ENCODE measurements at places on chromosomes 5 and 9.

- no peak for DNase-seq
These were observed 7.8 kb upstream of the DELE1 start for GRCh38 chr5:141915881-141916336.

DNA sequence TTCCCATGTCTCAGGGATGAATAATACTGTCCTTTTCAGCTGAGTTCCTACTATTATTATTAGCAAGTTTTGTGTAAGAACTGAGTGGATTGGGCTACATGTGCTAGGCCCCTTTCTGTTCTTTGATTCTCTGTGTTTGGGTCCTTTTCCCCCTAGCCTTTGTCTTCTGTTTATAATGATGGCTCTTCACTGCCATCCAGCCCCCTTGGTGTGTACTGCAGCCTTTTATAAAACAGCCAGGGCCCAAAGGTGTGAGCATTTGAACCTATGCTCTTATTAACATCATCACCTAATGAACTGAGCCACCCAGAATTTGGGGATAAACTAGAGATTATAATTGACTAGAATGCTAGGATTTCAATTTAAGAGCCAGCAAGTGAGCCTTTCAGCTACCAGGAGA is 52.6 kb downstream of the PLAC8L1 start:
- peak; percentile 16 for DNase-seq

DNA sequence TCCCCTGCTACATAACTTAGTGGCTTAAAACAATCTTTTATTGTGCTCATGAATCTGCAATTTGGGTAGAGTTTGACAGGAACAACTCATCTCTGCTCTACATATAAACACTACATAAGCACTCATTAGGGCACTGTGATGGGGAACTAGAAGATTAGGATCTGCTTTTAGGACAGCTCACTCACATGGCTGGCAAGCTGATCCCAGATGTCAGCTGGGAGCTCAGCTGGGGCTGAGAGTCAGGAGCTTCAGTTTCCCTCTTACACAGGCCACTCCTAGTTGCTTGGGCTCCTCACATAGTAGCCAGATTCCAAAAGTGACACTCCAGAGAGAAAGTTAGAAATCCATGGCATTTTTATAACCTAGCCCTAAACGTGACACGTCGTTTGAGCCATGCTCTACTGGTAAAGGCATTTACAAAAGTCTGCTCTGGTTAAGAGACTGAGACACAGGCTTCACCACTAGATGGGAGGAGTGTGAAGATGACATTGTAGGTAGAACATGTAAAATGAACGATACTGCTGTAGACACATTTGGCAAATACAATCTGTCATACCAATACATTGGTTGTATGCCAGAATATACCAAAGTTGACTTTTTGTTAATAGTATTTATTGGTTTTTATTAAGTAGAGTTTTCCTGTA is 23.6 kb downstream of the SCAI start:
- no peak for DNase-seq

- DNase-seq, result peak; percentile 70
These were observed at the start of gene GALNT10 for GRCh38 chr5:154190595-154191304. TSS of gene GALNT10 (plus strand) at chr5:154190733. CDS start at chr5:154190867, 134 bp downstream.

GRCh38 chr9:124306098-124306735 is 48.5 kb downstream of the NEK6 start:
- DNase-seq, result peak; percentile 67

GRCh38 chr9:1157836-1158235 is 107.7 kb downstream of the DMRT2 start:
- no peak for DNase-seq

GRCh38 chr9:116115761-116116353 is 37.7 kb upstream of the PAPPA start:
- DNase-seq, result no peak

- no peak for DNase-seq
These were observed 1.2 kb downstream of the TIFAB start for GRCh38 chr5:135450952-135451351.

- peak; percentile 8 for DNase-seq
These were observed 35.5 kb upstream of the ISL1 start for GRCh38 chr5:51347704-51348103.

DNA sequence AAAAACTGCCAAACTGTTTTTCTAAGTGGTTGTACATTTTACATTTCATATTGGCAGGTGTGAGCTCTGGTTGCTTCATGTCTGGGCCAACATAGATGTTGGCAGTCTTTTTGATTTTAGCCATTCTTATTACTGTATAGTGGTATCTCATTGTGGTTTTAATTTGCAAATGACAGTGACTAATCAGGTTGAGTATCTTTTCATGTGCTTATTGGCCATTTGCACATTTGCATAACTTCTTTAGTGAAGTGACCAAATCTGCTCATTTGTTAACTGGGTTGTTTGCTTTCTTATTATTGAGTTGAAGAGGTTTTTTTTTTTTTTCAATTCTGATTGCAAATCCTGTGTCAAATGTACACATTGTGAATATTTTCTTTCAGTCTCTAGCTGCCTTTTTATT is 36.9 kb upstream of the MSX2 start:
- DNase-seq, result no peak

DNA sequence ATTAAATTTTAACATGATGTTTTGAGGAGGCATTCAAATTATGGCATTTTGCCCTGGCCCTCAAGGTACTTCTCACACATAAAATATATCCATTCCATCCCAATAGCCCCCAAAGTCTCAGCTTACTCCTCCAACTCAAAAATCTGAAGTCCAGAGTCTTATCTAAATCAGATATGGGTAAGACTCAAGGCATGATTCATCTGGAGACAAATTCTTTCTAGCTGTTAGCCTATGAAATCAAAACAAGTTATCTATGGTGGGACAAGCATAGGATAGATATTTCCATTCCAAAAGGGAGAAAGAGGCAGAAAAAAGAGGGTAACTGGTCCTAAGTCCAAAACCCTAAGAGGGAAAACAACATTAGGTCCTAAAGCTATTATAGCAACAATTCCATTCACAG is 408.4 kb downstream of the ZNF608 start:
- DNase-seq, result no peak

- peak; percentile 8 for DNase-seq
These were observed 219.8 kb downstream of the ARL15 start for GRCh38 chr5:54090495-54091120.

GRCh38 chr5:35477911-35478310 is 139.8 kb upstream of the SPEF2 start:
- DNase-seq, result no peak

DNA sequence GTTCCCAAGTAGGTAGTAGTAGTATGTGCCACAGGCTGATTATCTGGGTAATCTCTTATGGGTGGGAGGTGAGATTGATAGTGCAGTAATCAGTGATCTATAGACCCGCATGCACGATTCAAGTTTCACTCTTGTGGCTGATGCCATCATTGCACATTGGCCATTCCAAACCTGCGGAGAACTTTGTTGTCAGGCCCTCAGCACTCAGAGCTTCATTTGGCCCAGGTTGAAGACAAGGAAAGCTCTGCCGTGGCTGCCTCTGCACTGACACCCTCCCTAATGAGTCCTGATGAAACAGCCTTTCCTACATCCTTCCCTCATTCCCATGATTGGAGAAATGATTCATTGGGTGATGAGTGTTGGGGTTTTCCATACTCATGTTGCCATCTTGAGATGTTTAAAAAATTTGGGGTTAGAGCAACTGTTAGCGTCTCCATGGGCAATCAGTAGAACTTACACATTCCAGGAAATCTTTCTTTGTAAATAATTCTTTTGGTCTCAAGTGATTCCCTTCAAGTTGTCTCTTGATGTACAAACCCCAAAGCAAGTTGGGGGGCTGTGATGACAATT is 22.9 kb downstream of the PROP1 start:
- DNase-seq, result no peak

DNA sequence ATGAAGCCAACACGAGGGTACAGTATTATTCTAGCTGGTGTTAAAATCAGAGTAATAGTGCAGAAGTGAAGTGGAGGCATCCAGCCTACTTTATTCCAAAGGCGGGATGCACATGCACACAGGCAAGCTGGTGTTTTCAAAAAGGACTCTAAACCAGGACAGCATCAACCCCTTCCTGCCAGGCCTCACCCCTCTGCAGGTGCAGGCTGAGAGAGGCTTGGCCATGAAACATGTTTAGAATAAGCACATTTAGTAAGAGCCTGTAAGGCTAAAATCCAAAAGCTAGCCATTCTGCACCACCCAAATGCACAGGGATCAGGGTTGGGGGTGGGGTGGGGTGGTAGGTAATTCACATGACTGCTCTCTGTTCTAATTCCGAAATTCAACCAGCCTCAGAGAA is 71.2 kb downstream of the SHC3 start:
- DNase-seq, result no peak

Data from ACHN (cell line).